Mucosa of gallbladder (tissue), 1 donor: ENCODE measurements at places on chromosomes 16 and 17. TPM values are rescaled to one million over a fixed set of nuclear protein-coding genes. Genes with fewer than 3 reads are reported as not detected.

DNA sequence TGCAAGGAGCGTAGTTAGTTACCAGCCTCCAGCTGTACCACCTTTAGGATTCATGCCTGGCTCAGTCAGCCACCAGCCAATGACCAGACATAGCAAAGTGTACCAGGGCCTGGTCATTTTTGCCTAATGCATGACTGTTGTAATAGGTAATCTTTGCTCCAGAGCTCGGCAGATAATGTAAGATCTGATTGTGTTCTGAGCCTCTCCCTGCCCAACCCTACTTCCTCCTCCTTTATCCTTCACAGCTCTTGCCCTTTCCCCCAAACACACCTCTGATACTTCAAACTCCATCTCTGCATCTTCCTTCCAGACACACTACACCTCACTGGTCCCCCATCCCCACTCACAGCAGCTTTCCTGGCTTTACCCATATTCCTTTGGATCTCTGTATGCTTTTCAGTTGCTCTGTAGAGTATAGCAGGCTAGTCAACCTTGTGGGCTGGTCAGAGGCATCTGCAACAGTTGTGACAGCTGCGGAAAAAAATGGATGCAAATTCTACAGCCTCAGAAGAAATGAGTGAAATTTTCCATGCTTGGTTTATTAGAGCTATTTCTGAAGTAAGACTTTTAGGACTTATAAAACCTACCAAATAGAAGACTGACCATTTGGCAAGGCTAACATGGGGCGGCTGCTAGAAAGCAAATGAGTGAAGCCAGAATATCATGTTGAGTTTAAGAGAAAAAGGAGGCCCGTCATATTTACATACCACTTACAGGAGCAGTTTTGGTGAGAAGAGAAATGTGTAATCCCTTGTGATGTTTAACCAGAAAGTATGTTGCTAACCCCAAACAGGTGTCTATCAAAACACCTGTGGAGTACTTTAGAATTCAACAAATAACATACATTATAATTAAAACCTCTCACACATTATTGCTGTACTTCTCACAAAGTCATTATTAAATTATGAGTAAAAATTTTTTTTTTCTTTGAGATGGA, 19.9 kb upstream of the C16orf87 start:
- peak; percentile 36 for DNase-seq

DNA sequence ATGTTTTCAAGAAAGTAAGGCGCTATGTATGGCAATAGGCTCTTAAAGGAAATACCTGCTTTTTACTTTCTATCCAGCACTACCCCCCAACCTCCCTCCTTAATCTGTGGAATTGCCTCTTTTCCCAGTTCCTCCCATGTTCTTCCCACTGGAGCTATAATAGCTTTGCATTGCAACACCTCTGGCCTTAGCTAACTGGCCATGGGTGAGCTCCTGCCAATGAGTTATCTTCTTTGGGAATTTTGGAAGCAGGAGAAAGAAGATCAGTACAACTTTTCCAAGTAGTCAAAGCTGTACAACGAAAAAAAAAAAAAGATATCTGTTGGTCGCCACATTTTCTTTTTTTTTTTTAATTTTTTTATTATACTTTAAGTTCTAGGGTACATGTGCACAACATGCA, 398.0 kb downstream of the NPIPA8 start:
- DNase-seq: no peak

Gene LSM12
- 47.3 TPM for total RNA-seq

DNA sequence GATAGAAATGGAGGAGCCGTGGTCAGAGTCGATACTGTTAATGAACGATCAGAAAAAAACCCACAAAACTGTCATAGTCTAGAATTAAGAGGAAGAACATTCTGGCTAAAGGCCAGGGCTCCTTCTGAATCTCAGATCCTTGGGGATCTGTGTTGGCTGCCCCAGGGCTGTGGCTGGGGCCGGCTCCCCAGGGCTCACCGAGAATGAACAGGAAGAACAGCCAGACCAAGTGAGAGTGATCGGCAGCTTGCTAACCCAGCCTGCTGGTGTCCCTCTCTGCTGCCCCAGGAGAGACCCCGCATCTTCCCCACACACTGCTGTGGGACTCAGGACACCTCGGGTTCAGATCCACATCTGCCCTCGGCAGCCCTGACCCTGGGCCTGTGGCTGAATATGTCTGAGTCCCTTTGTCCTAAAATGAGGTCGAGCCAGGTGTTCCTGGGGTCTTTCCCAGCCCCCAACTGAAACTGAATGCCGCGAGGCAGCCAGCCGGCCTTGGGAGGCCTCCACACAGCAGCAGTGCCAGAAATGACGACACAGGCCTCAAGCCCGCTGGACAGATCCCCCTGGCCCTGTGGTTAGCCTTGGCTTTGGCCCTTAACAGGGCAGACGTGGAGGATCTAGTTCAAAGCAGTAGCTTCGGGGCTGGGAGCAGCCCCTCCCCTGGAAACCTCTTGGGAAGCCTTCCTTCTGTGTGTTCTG, 23.9 kb upstream of the CLEC18A start:
- peak; percentile 23 for DNase-seq

Gene DNASE1L2
- 4.6 TPM for total RNA-seq

Gene CHST5
- 0.63 TPM for total RNA-seq

DNA sequence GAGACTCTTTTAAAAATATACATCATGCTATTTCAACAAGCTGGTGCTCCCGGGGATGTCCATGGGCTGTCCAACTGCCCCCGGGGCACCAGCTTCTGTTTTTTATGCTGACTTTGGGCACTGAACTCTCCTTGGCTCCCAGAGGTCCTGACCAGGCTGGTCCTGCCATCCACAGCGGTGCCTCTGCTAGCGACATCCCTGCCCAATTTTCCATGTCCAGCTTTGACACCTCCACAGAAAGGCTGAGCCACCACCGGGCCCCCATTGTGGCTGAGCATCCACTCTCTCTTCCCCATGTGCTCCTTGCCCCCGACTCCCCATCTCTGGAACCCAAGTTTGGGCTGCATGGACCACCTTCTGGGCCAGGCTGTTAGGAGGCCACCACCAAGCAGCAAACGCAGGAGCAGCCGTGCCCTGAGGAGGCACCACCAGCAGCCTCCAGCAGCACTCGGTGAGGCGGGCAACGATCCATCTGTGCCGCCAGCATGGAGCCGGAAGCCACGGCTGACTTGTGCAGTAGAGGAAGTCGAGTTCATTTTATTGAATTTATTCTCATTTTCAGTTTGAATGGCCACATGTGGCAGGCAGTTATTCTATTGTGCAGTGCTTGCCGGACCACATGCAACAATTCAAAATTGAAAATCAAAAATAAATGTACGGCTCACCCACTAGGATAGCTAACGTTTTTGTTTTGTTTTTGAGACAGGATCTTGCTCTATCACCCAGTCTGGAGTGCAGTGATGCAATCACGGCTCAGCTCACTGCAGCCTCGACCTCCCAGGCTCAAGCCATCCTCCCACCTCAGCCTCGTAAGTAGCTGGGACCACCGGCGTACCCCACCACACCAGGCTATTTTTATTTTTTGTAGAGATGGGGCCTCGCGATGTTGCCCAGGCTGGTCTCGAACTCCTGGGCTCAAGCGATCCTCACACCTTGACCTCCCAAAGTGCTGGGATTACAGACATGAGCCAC, 2.8 kb upstream of the MEAK7 start:
- DNase-seq: no peak

GRCh38 chr17:40322358-40323315, 13.7 kb downstream of the RARA start:
- DNase-seq: peak; percentile 82

DNA sequence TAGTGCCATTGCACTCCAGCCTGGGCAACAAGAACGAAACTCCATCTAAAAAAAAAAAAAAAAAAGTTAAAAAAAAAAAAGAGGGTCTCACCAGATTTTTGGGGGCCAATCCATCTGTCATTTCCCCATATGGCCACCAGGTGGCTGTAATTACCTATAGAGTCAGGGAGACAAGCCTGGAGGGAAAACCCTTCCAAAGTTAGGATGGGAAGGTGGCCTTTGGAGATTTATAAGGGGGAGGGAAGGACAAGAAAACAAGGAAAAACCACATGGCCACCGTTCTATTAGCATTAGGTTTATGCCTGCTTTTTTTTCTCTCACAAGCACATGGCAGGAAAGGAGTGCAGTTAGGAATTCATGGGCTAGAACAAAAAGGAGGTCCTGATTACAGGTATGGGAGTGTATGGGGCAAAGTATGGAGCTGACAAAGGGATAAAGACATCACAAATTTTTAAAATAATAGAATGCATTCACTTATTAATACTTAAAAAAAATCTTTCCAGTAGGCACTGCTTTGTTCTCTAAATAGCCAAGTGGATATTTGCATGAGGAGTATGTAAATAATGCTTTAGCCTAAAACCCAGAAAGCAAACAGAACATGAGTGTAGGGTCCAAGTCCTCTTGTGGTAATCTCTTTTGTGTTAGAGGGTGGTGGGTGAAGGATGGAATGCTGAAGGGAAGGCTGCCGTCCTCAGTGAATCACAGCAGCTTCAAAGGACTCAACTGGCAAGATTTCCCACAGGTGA, 5.1 kb downstream of the CYB5D1 start:
- no peak for DNase-seq

Gene GPR139
- not detected for total RNA-seq

Gene KREMEN2
- total RNA-seq: not detected

GRCh38 chr17:44233582-44233981, 14.1 kb upstream of the UBTF start:
- no peak for DNase-seq

Gene GAA
- 105 TPM for total RNA-seq

- no peak for DNase-seq
Measured at GRCh38 chr16:65125322-65125721, 3.5 kb upstream of the CDH11 start.

DNA sequence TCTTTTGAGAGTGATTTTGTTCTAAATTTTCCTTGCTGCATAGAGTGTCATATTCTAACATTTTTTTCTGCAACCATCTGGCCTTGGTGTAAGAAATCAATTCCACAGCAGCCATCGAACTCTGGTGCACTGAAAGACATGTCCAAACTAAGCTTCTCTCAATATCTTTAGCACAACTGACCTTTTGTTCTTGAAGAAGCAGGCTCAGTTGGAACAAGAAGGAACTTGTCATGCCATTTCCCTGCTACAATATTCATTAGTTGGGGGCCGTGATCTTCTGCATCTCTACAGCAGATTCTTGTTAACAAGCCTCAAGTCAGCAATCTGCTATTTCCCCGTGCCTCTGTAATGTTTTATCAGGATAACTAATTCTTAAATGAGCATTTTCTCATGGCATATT, 1305.6 kb downstream of the CDH11 start:
- DNase-seq: no peak

Gene FN3K
- 46.8 TPM for total RNA-seq

DNA sequence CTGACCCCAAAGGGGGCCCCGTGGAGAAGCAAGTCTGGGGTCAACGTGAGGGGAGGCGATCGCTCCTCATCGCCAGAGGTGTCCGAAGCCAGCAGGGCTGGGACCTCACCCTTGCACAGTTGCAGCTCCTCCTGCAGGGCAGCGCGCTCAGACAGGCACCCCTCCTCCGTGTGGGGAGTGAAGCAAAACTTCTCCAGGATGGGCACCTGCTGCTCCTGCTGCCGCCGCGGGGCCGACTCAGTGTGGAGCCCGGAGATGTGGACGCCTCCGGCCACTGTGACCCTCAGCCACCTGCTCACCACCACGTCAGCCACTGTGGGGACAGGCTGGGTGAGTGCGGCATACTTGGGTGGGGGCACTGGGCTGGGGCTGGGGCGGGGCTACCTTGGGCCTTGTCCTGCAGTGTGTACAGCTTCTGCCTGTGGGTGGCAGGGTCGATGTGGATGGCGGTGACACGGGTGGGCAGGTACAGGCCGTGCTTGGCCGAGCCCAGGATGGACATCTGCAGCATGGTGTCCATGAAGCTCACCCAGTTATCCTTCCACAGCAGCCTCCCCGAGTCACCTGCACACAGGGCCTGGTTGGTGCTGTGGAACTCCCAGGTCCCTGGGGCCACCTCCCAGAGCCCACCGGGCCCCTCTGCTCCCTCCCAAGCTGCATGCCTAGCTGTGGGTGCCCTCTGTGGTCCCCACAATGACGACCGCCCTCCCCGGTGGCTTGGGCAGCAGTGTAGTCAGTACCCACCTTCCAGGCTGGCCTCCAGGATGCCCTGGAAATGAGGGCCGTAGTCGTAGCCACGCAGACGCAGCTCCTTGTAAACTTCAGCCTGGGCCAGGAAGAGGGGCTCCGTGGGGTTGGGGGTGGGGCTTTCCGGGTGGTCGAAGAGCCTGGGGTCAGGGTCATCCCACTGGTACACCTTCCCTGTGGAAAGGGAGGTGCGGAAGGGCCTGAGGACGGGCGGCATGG, 10.8 kb downstream of the FASN start:
- DNase-seq: no peak

Gene C16orf92
- total RNA-seq: not detected

Gene TMEM238L
- total RNA-seq: 7.5 TPM

Gene MAZ
- 192 TPM for total RNA-seq

DNA sequence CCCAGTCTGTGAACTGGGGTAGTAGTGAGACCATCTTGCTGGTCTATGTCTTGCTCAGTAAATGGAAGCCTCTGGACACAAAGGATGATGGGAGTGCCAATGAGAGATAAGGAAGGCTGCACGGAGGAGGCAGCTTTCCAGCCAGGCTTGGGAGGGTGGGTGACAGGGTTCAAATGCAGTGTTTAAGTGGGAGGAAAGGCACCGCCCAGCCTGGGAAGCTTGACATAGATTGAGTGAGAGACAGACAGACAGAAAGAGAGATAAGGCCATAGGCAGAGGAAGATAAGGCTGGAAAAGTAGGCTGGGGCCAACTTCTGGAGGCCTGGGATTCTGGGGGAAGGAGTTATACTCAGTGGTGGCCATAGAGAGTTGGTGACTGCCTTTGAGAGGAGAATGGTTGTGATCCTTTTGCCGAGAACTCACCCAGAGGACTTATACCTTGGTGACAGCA, 7.2 kb upstream of the COL1A1 start:
- no peak for DNase-seq

DNA sequence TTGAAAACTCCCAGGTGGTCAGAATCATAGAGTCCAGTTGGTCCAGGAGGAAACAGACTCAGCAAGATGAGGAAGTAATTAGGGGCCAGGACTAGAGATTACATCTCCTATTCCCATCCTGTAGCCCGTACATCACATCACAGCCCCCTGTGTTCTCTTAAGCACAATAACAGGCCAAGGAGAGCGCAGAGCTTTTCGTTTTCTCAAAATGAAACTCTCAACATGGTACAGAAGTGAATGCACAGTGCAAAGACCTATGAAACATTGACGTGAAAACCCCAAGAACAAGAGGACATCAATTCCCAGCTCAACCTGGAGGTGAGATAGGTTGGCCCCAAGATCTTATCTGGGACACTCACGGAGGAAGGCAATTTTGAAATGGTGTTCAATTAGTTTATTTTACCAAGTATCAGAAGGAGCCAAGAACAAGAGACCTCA, 9.0 kb downstream of the PIK3R5 start:
- DNase-seq: no peak

Gene KRTAP9-8
- total RNA-seq: not detected

GRCh38 chr17:17456251-17456650, 20.5 kb upstream of the MED9 start:
- DNase-seq: no peak

Gene KRT24
- 0.17 TPM for total RNA-seq

Gene CRYBA1
- not detected for total RNA-seq
